ENCODE measurements at places on chromosomes 11 and 22.

DNA sequence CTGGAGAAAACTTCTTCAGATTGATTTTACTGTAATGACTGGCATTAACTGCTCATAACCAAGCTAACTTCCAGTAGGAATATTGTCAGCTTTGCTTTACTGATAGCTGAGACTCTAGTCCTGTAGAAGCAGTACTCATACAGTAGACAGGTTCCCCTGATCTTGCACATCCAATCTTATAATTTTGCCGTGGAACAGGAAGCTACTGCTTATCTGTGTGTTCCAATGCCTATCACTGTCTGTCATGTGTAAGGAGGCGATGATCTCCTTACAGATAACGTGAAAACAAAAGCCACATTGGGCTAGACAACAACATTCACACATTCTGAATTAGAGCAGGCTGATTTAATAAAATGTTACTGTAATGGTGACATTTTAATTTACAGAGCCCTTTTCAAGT is 13.2 kb downstream of the HSD17B12 start:
- DNase-seq: no peak

DNA sequence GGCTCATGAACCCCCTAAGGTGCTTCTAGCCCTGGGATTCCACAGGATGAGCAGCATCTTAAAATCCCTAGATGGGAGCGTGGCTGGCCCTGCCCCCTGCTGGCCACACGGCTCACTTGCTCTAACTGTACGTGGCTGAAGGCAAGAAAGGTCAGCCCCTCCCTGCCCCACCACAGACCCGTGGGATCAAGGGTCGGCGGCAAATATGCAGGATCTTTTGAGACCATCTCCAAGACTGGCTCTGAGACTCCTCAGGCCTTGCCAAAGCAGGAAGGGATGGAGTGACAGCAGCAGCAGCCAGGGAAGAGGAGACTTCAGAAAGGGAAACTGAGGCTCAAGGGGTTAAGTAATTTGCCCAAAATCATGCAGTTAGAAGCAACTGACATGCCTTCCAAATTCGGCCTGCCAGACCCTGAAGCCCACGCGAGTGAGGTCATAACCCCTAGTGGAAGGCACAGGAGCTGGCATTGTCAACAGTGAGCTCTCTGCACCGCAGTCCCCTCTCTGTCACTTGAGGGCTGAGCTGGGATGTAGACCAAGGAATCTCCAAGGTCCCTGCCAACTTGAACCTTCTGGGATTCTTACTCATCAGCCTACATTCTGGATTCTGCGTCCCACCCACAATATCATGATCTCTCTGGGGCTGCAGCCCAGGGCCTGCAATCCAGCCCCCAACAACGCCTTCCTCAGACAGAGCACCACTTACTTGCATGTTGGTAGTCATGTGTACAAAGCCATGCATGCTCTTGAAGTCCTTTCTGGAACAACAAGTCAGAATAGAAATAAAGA is 31.4 kb downstream of the CREB3L1 start:
- DNase-seq: peak; percentile 48

GRCh38 chr11:121456151-121456550 is 3.4 kb upstream of the SORL1-AS1 start:
- DNase-seq: no peak

- DNase-seq: no peak
These were observed 80.8 kb downstream of the ST3GAL4 start for GRCh38 chr11:126436209-126436755.

DNA sequence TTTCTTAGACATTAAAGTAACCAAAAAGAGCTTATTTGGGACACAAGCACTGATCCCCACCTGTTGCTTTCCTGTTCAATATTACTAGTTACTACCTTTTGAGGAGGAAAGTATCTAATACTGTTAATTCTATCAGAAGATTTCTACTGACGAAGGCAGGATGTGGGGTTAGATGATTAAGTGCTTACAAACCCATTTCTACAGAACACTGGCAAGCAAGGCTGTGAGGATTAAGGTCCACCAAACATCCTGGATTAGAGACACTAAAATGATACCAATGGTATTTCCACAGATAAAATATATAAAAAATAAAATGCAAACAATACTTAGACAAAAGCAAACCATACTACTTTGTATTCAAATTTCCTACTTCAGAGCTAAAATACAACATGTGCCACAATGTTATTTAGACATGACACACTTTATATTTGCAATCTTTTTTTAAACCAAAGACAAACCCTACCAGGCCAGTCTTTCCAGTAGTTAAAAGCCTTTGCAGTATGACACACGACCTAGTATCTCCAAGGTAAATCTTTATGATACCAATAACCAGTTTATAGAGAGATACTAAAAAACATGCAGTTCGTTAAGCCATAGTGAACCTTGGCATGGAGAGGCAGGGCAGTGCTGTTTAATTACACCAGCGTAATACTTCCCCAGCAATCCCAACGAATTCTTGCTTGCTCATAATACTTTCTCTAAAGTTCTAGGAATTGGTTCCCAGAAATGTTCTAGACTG is 71.2 kb upstream of the TP53AIP1 start:
- DNase-seq: no peak

GRCh38 chr11:67996622-67997474 is 7.0 kb downstream of the UNC93B1 start:
- peak; percentile 32 for DNase-seq

DNA sequence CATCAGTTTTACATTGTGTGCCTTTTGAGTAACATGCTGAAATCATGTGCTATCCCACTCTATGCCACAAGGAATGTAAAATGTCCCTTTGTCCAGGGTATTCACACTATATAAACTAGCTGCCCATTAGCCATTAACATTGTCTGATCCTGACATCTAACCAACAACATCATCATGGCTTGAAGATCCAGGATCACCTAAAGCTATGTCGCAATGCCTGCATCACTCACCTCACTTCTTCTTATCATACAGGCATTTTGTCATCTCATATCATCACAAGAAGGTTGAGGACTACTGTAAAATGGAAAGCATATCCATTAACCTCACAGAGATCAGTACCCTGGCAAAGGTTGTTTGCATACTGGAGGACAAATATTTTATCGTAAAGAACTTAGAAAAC is 742.3 kb downstream of the DLG2 start:
- DNase-seq: no peak

Data from T-helper 2 cell treated with Interferon-gamma antibody and Interleukin-4, amounts not matched to agents 5 μg/mL and 100 μg/mL, for 36 hours (primary cell).